M059J (cell line): ENCODE measurements at places on chromosomes 7 and 10. TPM values are rescaled to one million over a fixed set of nuclear protein-coding genes. Genes with fewer than 3 reads are reported as not detected.

DNA sequence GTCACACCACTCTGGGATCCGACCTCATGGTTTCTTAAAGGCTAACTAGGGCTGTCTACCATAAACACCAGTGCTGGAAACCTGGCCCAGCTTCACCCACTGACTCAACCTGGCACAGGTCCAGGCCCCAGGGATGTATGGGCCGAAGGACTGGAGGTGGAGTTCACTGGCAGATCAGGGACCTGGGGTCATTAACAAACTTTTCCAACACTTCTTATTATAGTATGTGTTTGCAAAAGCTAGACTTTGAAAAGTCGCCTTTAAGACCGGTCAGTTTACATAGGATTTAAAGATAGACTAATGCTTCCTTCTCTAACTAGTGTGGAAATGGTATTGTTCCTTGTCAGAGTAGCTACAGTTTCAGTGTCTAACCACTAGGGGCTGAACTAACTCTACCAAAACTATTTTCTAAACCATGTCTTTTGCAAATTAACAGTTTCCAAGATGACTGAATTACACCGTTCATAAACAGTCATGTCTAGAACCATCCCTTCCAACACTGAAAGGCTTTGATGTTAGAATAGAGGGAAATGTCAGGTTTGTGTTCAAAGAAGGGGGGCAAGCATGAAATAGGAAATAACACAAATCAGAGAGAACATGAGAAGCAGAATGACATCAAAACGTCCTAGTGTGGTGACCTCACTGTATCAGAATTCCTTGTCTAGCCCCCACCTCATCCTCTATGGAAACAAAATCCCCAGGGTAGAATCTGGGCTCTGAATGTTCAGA lies 29.7 kb downstream of the STN1 start:
- peak; percentile 84 for DNase-seq

DNA sequence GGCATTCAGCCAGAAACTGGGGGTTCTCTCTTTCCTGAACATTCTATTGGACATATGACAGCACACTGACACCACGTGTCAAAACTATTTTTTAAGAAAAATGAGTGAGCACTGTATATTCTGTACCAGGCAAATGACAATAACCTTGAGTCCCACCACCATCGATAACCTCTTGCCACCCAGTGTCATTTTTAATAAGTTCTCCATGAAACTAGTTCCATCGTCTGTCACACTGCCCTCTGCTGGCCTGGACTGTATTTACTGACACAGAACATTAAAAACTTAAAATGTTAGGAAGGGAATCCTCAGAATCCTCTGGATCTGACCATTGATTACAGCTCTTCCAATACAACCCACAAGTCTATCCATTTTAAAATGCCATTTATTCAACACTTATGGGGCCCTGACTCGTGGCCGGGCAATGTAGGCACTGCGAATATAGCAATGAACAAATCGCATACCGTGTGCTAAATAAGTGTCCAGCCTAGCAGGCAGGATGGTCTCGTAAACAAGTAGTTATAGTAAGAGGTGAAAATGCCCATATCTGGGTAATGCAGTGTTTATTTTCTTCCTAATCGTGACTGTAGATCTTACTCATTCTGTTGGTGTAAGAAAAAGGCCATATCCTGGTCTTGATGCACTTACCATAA lies 35.9 kb upstream of the CACNB2 start:
- peak; percentile 23 for DNase-seq

GRCh38 chr7:2515424-2516193 lies 4.0 kb upstream of the LFNG start:
- DNase-seq = no peak

Gene ICA1
- not detected in 2 replicates for total RNA-seq

GRCh38 chr10:103231047-103231551 lies 14.6 kb upstream of the RPEL1 start:
- peak; percentile 95 for DNase-seq

DNA sequence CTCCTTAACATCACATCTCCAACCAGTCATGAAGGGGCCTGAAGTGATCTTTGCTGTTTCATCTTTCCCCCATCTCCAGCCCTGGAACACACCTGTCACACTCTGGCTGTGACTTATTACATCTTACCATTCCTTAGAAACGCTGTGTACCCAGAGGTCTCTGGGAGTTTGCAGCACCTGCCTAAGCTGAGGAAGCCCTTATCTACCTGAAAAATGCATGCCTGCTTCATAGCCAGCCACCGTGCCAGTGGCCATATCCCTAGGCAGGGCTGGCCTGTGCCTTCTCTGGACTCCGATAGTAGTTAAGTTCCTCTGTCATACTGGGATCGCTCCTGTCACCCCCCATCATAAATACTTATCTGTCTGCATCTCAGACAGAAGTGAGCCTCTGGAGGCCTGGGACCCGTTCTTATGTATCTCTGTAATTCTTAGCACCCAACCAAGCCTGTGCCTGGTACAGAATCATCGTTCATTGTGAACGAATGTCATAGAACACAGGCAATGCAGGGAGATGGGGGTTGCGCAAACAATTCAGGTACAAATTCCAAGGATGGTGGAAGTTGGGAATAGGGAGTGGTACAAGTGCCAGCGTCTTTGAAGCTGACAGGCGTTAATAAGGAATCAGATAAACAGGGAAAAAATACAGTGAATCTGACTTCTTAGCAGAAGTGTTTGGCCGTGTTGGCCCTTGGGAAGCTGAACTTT lies 254.6 kb downstream of the CAMK1D start:
- DNase-seq = no peak

Gene SOSTDC1
- total RNA-seq = not detected in 2 replicates

DNA sequence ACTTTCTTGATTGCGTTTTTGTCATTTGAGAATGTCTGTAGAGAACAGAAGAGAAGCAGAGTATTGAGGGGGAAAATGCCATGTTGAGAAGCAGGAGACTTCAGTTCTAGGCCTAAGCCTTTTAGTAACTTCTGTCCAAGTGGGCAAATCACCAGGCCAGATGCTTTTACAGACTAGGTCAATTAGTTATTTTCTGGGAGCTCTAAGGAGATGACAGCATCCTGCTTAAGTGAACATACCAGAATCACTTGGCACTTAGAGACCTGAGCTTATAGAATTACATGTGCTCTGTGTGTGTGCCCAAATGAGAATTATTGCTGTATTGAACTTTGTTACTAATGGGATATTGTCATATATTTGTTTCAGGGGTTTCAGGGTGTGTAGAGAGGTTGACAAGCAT lies 24.0 kb downstream of the AGK start:
- DNase-seq = no peak

DNA sequence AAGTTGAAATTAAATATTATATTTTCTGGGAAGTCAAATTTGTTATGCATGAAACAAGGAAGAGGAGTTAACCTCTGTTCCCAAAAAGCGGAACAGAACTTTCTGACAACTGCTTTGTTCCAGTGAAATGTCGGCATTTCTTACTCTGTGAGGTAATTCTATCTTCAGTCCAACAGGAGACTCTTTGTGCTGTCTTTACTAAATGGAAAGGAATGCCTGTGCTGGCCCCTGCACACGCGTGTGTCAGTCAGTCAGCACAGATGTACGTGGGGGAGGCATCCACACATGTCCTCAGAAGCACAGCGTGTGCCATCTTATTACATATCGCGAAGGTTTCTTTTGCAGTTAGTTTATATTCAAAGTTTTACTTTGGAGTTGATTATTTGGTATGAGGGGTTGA lies 37.5 kb downstream of the NET1 start:
- DNase-seq = no peak

Gene ITGB8
- total RNA-seq = 18.4 and 24.3 TPM in 2 replicates

DNA sequence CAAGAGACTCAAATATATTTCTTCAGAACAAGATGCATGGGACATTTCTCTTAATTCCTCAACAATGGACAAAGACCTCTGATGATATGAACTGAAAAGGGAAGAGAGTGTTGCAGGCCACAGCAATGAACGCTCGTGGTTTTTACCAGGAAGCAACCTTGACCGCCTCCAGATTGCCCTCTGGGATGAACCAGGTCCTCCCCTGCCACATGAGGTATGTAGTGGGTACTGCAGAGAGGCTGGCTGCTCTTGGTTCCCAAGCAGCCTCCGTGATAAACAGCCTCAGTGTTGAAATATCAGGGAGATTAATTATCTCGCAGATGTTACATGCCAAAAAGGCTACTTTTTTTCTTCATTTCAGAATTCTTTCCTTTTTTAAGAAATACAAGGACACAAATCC lies 338.8 kb downstream of the ELMO1 start:
- DNase-seq = peak; percentile 47

GRCh38 chr7:130683026-130683425 lies 3.3 kb downstream of the TSGA13 start:
- DNase-seq = no peak

- no peak for DNase-seq
These were observed 222.9 kb downstream of the PTEN start for GRCh38 chr10:88086187-88086960.

- DNase-seq = no peak
These were observed 130.8 kb downstream of the VIPR2 start for GRCh38 chr7:159013825-159014289.

DNA sequence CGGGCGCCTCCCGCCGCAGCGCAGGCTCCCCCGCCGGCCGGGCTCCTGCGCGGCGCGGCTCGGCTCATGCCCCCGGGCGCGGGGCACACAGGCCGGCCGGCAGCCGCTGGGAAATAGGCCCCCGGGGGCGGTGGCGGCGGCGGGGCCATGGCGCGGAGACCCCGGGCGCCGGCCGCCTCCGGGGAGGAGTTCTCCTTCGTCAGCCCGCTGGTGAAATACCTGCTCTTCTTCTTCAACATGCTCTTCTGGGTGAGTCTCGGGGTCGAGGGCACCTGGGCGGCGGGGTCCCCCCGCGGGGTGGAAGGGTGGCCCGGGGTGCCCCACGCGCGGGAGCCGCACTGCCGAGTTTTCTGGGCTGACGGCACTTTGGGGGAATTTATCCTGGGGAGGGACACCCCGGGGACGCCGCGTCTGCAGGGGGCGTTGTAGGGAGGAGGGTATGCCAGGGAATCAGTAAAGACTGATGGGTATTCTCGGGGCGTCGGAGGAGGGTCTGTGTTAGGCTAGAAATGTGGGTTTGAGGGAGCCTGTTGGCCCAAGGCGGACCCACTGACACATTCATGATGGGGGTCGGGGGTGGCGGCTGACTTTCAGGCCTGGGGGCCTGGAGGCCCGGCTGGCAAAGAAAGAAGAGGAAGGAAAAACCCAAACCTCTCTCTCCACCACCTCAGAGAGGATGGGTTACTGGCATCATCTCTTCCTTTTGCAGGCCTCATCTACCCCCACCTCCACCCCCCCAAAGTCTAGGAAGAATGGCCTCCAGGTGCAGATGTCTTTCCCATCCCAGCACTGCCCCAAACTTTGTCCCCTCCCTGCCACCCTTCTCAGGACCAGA lies 544 bp downstream of the TSPAN33 start:
- no peak for DNase-seq

Gene TLX1
- not detected in 2 replicates for total RNA-seq
